ENCODE measurements at places on chromosomes 2 and 18. TPM values are rescaled to one million over a fixed set of nuclear protein-coding genes. Genes with fewer than 3 reads are reported as not detected.

- no peak overlapping the region for H3K4me3 ChIP-seq
- H3K36me3 ChIP-seq: no peaks in the 10 kb centered on the region
- no peak for DNase-seq
- H3K4me1 ChIP-seq: no peaks in the 10 kb centered on the region
These were observed 448.3 kb downstream of the CDH2 start for GRCh38 chr18:27728659-27729058.

GRCh38 chr18:49059028-49059834 is 108.5 kb upstream of the SMAD7 start:
- H3K27me3 ChIP-seq: no peaks in the 10 kb centered on the region
- no peak overlapping the region for H3K4me3 ChIP-seq
- no peak for DNase-seq
- H3K4me1 ChIP-seq: peaks cover 12% of the 10 kb centered on the region
- no peak overlapping the region for H3K27ac ChIP-seq

PLCL1 gene
- 79.0 TPM for total RNA-seq

GRCh38 chr2:191176305-191176704 is 25.5 kb upstream of the STAT4 start:
- no peaks in the 10 kb centered on the region for H3K27me3 ChIP-seq
- H3K27ac ChIP-seq: no peak overlapping the region
- peaks cover 9% of the 10 kb centered on the region for H3K4me1 ChIP-seq
- H3K36me3 ChIP-seq: no peaks in the 10 kb centered on the region
- H3K4me3 ChIP-seq: no peak overlapping the region

DNA sequence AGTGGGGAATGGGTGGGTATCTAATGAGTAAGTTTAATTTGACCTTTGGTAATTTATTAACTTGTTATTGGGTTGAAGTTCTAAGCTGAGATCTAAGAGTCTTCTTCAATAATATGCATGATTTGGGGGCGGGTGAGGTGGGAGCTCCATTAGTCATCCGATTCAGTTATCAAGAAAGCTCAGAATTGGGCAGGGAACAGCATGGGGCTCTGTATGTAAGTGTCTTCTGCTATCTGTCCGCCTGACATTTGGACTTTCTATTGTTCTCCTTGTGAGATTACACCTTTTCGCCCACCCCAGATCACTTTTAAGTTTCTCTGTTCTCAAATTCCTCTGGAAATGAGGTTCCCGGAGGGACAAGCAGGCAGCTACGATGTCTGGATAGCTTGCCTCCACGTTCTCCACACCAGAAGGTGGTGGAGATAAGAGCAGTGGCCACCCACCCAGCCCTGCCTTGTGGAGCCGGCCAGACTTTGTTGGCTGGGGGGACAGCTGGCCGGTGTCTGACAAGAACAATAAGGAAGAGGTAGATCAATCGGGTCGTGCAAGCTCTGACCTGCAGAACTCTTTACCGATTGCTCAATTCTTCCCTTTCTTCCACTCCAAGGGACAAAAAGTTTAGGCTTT is 75.5 kb upstream of the GATA6 start:
- H3K27me3 ChIP-seq: no peaks in the 10 kb centered on the region
- no peak overlapping the region for H3K27ac ChIP-seq
- DNase-seq: no peak

NETO1 gene
- not detected for total RNA-seq

ZNF236 gene
- 14.0 TPM for total RNA-seq

L3MBTL4 gene
- 1.2 TPM for total RNA-seq

SKOR2 gene
- not detected for total RNA-seq

ANKRD36 gene
- 14.6 TPM for total RNA-seq
